ENCODE measurements at places on chromosomes 2 and 18. TPM values are rescaled to one million over a fixed set of nuclear protein-coding genes. Genes with fewer than 3 reads are reported as not detected.

GRCh38 chr2:66582987-66583880 is 148.3 kb downstream of the MEIS1 start:
- H3K36me3 ChIP-seq = no peaks in the 10 kb centered on the region
- H3K27ac ChIP-seq = no peak overlapping the region
- DNase-seq = no peak

GRCh38 chr18:79507546-79508480 is 112.1 kb downstream of the NFATC1 start:
- H3K27me3 ChIP-seq = no peaks in the 10 kb centered on the region
- H3K4me3 ChIP-seq = no peak overlapping the region
- DNase-seq = peak; percentile 82
- H3K27ac ChIP-seq = peak overlapping the region; percentile 59
- no peaks in the 10 kb centered on the region for H3K36me3 ChIP-seq

- no peak overlapping the region for H3K4me3 ChIP-seq
- H3K27me3 ChIP-seq = no peaks in the 10 kb centered on the region
- H3K36me3 ChIP-seq = no peaks in the 10 kb centered on the region
- H3K27ac ChIP-seq = no peak overlapping the region
These were observed 81.5 kb downstream of the LDLRAD4 start for GRCh38 chr18:13300029-13300428.

DNA sequence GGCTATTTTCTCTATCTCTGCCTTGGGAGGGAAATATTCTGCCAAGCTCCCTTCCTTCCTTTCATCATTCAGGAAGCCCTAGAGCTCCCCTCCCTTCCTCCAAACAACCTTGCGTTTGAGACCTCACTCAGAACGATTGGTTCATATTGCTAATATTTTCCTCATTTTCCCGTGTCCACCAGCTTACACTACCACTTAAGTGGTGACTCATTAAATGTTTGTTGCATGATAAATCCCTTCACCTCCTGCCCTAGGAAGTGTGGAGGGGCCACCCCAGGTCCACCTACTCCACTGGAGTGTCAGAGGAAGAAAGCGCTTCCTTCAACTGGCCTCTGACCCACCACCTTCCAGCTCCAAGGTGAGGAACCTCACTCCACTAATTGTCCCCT is 2.3 kb upstream of the LPIN2 start:
- peaks cover 16% of the 10 kb centered on the region for H3K4me1 ChIP-seq
- no peak overlapping the region for H3K27ac ChIP-seq
- no peak overlapping the region for H3K4me3 ChIP-seq
- H3K27me3 ChIP-seq = no peaks in the 10 kb centered on the region
- H3K36me3 ChIP-seq = no peaks in the 10 kb centered on the region
- DNase-seq = no peak

MOCOS gene
- total RNA-seq = 1.9 TPM

All from testis (tissue), 5 donors.